ENCODE measurements at places on chromosomes 11 and 22. TPM values are rescaled to one million over a fixed set of nuclear protein-coding genes. Genes with fewer than 3 reads are reported as not detected.

The FGF3 gene
- not detected for total RNA-seq

The KRTAP5-10 gene
- total RNA-seq, result 0.16 TPM

The PACS1 gene
- 41.7 TPM for total RNA-seq

The HSPB2 gene
- total RNA-seq, result 0.32 TPM

The ART1 gene
- total RNA-seq, result not detected

The MACROD1 gene
- 22.9 TPM for total RNA-seq

The SPDYC gene
- not detected for total RNA-seq

The TYMP gene
- total RNA-seq, result 86.0 TPM

The MS4A6E gene
- total RNA-seq, result not detected

The KRTAP5-7 gene
- total RNA-seq, result 0.16 TPM

The ARHGAP20 gene
- total RNA-seq, result 2.6 TPM

The ANO5 gene
- total RNA-seq, result 0.20 TPM

The DSCAML1 gene
- not detected for total RNA-seq

The CD6 gene
- 0.80 TPM for total RNA-seq

The RNF215 gene
- 4.8 TPM for total RNA-seq

The ROBO4 gene
- 2.3 TPM for total RNA-seq

The CSTPP1 gene
- total RNA-seq, result 12.6 TPM

The MIAT gene
- 1.1 TPM for total RNA-seq

The OR52I1 gene
- not detected for total RNA-seq

The OR52A1 gene
- total RNA-seq, result not detected

The CEND1 gene
- total RNA-seq, result not detected

The KDELR3 gene
- 3.2 TPM for total RNA-seq

The RPS13 gene
- total RNA-seq, result 952 TPM

The PKDREJ gene
- 0.04 TPM for total RNA-seq

The TRIM51 gene
- total RNA-seq, result not detected

The PGA4 gene
- not detected for total RNA-seq

The SLC22A12 gene
- total RNA-seq, result not detected

The FOLR1 gene
- total RNA-seq, result 0.96 TPM

The CRYAB gene
- 19.6 TPM for total RNA-seq

The LRRC32 gene
- 9.0 TPM for total RNA-seq

The TMPRSS5 gene
- 0.40 TPM for total RNA-seq

The SCGB1D2 gene
- 0.56 TPM for total RNA-seq

The STX5 gene
- total RNA-seq, result 25.1 TPM

The EIF3D gene
- 135 TPM for total RNA-seq

The KCNQ1OT1 gene
- total RNA-seq, result 0.60 TPM

The NRIP3 gene
- 0.80 TPM for total RNA-seq

The CD151 gene
- 109 TPM for total RNA-seq

The TEX12 gene
- total RNA-seq, result 0.16 TPM

The TUB gene
- total RNA-seq, result 1.00 TPM

The C1QTNF4 gene
- not detected for total RNA-seq

The VSIG10L2 gene
- not detected for total RNA-seq

The ZNF215 gene
- 2.2 TPM for total RNA-seq

The DRICH1 gene
- total RNA-seq, result 0.32 TPM

The TPBGL gene
- total RNA-seq, result not detected

The RIMBP3C gene
- total RNA-seq, result 0.04 TPM

The PRSS23 gene
- 11.6 TPM for total RNA-seq
